Thoracic aorta (tissue), 2 donors: ENCODE measurements at places on chromosomes 2 and 18.

DNA sequence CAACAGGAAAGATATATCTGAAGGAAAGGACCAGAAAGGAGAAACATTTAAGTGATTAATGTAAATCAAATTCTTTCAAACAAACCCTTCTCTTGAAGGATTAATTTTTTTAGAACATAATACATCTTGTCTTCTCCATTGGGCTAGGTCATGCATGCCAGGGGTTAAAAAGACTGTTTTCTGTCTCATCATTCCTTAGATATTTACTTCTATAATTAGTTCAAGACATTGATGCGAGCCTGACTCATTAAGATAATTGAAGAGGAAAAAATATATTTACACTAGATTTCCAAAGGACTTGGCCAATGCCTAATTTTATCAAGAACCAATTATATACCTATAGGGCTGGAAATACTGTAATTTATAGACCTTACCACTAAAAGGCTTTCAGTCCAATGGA lies 166.6 kb upstream of the SETBP1 start:
- H3K4me1 ChIP-seq = no peaks in the 10 kb centered on the region
- no peaks in the 10 kb centered on the region for H3K36me3 ChIP-seq
- no peaks in the 10 kb centered on the region for H3K27me3 ChIP-seq

GRCh38 chr18:79590191-79591031 lies 89.2 kb upstream of the CTDP1 start:
- H3K4me3 ChIP-seq = no peak overlapping the region
- no peaks in the 10 kb centered on the region for H3K27me3 ChIP-seq
- peaks cover 43% of the 10 kb centered on the region for H3K4me1 ChIP-seq
- peak overlapping the region; percentile 97 for H3K27ac ChIP-seq
- DNase-seq = no peak

DNA sequence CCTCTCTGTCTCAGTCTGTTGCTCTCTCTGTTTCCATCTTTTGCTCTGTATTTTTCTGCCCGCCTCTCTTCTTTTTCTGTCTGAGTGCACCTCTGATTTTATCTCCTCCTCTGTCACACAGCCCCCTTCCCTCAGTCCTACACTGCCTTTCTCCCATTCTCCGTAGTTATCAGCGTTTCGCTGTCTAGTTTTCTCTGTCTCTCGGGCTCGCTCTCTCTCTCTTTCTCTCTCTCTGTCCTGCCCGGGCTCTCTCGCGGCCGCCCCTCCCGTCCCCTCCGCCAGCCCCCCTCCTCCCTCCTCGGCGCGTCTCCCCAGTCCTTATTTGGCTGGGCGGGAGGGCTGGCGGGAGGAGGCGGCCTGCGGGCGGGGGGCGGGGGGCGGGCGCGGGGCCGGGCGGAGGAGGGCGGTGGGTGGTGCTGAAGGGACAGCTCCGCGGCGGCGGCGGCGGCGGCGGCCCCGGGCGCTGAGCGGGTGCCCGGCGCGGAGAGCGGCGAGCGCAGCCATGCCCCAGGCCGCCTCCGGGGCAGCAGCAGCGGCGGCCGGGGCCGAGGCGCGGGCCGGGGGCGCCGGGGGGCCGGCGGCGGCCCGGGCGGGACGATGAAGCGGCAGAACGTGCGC lies at the start of gene KCNK3:
KCNK3 (plus strand) TSS at position 444 of the 618 bp plus-strand sequence; CDS start at position 598, 154 bp downstream.
- no peaks in the 10 kb centered on the region for H3K36me3 ChIP-seq
- DNase-seq = peak; percentile 56
- peak within 1 kb of the TSS; percentile 74 for H3K4me3 ChIP-seq
- no peaks in the 10 kb centered on the region for H3K27me3 ChIP-seq
- H3K27ac ChIP-seq = peak within 1 kb of the TSS; percentile 93
- H3K4me1 ChIP-seq = peaks cover 62% of the 10 kb centered on the region

DNA sequence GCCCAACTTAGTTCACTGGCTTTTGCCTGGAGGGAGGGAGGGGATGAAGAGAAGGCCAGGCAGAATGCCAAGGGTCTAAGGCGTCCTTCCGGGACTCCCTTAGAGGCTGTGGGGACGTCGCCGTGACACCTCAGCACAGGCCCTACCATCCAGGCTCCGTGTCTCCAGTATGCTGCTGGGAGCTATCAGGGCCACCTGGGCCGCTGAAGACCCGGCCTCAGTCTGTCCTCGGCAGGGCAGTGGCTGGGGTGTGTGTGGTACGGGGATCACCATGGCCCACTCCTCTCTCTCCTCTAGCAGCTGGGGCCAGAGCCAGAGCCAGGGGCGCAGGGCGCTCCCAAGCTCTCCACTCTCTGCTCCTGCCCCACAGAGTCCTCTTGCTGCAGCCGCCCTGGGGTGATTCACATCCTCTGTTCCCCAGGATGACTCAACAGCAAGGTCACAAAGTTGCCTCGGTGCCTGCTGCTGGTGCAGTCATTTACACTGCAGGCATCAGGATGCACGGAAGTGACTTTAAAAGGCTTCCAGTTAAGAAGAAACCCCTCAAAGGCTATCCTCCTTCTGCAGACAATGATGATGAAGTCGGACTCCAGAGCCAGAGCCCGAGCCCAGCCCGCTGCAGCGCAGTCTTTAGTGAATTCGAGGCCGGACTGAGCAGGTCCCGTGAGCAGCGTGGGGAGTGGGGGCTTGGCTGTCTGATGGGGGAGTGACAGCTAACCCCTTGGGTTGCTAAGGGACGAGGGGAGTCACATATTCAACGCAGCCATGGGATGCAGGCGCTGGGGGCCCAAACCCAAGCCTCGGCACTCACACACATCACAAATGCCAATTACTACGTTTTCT lies 31.9 kb downstream of the SNORC start:
- no peak for DNase-seq
- no peaks in the 10 kb centered on the region for H3K4me1 ChIP-seq
- H3K4me3 ChIP-seq = no peak overlapping the region
- no peaks in the 10 kb centered on the region for H3K27me3 ChIP-seq

GRCh38 chr2:29561181-29561580 lies 360.2 kb downstream of the ALK start:
- no peaks in the 10 kb centered on the region for H3K4me1 ChIP-seq
- no peak overlapping the region for H3K27ac ChIP-seq
- no peaks in the 10 kb centered on the region for H3K27me3 ChIP-seq
- no peak overlapping the region for H3K4me3 ChIP-seq
- no peaks in the 10 kb centered on the region for H3K36me3 ChIP-seq

- no peaks in the 10 kb centered on the region for H3K36me3 ChIP-seq
- DNase-seq = no peak
- H3K27ac ChIP-seq = no peak overlapping the region
- no peaks in the 10 kb centered on the region for H3K27me3 ChIP-seq
- no peaks in the 10 kb centered on the region for H3K4me1 ChIP-seq
Observed at GRCh38 chr2:60536746-60537145, 16.7 kb downstream of the BCL11A start.

DNA sequence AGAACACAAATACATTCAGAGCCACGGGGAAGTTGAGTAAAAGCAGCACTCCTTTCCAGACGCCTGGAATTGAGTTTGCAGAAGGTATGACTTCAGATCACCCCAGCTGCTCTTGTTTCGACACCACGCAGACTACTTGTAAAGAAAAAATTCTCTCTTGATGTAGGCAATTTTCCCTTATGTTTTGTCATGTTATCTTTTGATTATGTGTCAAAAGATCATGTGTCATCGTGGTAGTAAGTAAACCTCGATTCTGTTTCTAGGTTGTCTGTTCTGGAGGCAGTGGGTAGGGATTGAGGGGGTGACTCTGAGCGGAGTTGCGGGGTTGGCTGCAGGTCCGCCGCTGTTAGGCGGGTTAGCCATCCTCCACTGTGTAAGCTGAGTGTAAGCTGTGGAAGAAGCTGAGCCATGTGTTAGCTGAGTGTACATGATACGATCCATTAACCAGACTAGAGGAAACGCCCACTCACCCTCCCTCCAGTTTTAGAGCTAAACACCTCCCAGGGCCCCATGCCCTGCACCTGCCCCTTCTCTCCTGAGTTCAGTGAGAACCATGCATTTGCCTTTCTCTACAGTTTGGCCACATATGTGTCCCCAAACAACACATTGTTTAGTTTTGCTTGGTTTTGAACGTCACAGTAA lies 181.8 kb downstream of the SNTG2 start:
- H3K4me3 ChIP-seq = no peak overlapping the region
- no peak overlapping the region for H3K27ac ChIP-seq
- H3K27me3 ChIP-seq = no peaks in the 10 kb centered on the region
- no peaks in the 10 kb centered on the region for H3K36me3 ChIP-seq

GRCh38 chr2:238103465-238104225 lies 3.5 kb downstream of the ESPNL start:
- no peaks in the 10 kb centered on the region for H3K27me3 ChIP-seq
- no peak overlapping the region for H3K4me3 ChIP-seq
- H3K27ac ChIP-seq = no peak overlapping the region
- H3K36me3 ChIP-seq = no peaks in the 10 kb centered on the region
- no peaks in the 10 kb centered on the region for H3K4me1 ChIP-seq

GRCh38 chr2:201348758-201349157 lies 8.4 kb downstream of the FLACC1 start:
- H3K27ac ChIP-seq = no peak overlapping the region
- H3K4me3 ChIP-seq = no peak overlapping the region
- no peak for DNase-seq
- peaks cover 15% of the 10 kb centered on the region for H3K36me3 ChIP-seq
- peaks cover 12% of the 10 kb centered on the region for H3K4me1 ChIP-seq
- no peaks in the 10 kb centered on the region for H3K27me3 ChIP-seq

GRCh38 chr2:205555566-205556230 lies 126.6 kb upstream of the NRP2 start:
- no peaks in the 10 kb centered on the region for H3K27me3 ChIP-seq
- no peak overlapping the region for H3K4me3 ChIP-seq
- DNase-seq = no peak
- no peaks in the 10 kb centered on the region for H3K4me1 ChIP-seq
- no peaks in the 10 kb centered on the region for H3K36me3 ChIP-seq

DNA sequence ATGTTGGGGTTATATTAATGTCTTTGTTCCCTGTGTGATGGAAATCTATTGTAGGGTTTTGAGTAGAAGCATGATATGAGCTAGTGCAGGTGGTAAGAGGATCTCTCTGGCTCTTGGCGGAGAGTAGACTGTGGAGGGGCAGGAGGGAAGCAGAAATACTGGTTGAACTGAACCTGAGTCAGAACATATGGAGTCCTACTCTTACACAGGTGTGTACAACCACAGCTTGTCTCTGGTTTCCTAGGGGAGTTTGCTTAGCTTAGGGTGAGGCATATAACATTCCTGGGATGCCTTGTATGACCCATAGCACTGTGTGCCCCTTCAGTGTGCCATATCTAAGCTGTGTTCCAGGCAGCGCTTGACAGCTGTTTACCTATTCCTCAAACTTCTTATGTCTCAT lies 97.3 kb upstream of the GCFC2 start:
- no peaks in the 10 kb centered on the region for H3K27me3 ChIP-seq
- no peak overlapping the region for H3K4me3 ChIP-seq
- no peaks in the 10 kb centered on the region for H3K4me1 ChIP-seq
- no peak overlapping the region for H3K27ac ChIP-seq
- DNase-seq = no peak
- no peaks in the 10 kb centered on the region for H3K36me3 ChIP-seq

DNA sequence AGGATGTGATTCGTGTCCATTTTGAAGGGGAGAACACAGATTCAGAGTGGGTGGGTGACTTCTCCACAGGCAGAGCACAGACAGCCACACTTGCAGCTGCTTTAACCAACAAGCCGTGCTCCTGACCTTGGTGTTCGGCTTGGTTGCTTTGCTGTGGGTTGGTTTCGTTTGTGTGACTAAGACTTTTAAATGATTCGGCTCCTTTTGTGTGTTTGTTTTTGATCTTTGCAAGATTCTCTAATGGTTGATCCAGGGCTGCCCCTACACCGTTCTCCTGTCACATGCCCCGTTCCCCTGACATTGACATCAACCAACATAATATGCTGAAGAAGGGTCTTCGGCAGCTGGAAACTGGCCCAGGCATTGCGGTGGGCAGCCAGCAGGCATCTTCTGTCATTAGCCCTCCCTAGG lies 95.9 kb upstream of the MBOAT2 start:
- no peak for DNase-seq
- no peaks in the 10 kb centered on the region for H3K27me3 ChIP-seq
- H3K4me1 ChIP-seq = no peaks in the 10 kb centered on the region
- H3K4me3 ChIP-seq = no peak overlapping the region

DNA sequence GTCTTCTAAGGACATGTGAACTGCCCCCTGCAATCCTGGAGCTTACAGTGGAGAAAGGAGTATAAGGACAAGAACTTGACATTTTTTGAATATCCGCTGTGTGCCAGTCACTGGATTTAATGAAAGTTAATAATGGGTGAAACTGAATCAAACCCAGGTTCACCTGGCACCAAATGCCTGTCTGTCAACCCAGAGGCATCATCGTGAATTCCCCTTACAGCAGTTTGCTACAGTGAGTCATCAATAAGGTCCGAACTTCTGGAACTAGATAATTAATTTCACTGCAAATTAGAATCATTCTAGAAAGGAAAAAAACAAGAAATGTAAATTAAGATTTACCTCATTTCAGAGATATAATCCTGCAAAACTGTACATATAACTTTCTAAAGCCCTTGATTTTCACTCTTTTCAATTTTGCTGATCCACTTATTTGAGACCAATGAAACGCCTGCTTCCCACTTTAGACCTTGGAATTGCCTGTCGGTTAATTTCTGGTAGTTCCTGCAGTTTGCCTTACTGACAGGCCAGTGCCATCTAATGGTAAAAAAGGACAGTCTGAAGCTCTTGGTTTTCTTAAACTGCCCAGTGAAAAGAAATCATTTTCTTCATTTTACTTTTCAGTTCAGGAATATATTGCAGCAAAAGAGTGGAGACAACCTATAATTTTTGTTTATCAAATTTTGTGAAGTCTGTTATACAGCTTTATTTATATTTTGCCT lies 8.2 kb downstream of the DSG2 start:
- H3K4me1 ChIP-seq = no peaks in the 10 kb centered on the region
- no peak for DNase-seq
- no peaks in the 10 kb centered on the region for H3K27me3 ChIP-seq
- no peak overlapping the region for H3K27ac ChIP-seq
- no peak overlapping the region for H3K4me3 ChIP-seq
- H3K36me3 ChIP-seq = no peaks in the 10 kb centered on the region

DNA sequence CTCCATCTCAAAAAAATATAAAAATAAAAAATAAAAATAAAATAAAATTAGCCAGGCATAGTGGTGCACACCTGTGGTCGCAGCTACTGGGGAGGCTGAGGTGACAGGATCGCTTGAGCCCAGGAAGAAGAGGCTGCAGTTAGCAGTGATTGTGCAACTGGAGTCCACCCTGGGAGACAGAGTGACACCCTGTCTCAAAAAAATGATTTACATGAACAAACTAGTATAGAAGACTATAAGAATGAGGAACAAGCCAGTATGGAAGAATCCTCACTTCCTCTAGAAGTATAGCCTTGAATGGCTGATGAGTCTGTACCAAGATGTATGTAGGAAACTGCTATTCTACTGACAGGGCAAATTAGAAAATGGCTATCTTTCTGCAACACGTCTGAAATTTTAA lies 10.9 kb downstream of the YES1 start:
- H3K27ac ChIP-seq = no peak overlapping the region
- H3K4me1 ChIP-seq = peaks cover 13% of the 10 kb centered on the region
- DNase-seq = no peak
- H3K4me3 ChIP-seq = no peak overlapping the region
- H3K27me3 ChIP-seq = no peaks in the 10 kb centered on the region
- no peaks in the 10 kb centered on the region for H3K36me3 ChIP-seq

GRCh38 chr2:132477962-132478361 lies 61.4 kb downstream of the GPR39 start:
- no peaks in the 10 kb centered on the region for H3K36me3 ChIP-seq
- no peak overlapping the region for H3K27ac ChIP-seq
- no peak for DNase-seq
- no peaks in the 10 kb centered on the region for H3K27me3 ChIP-seq
- H3K4me1 ChIP-seq = no peaks in the 10 kb centered on the region
- H3K4me3 ChIP-seq = no peak overlapping the region

- H3K27ac ChIP-seq = no peak overlapping the region
- peaks cover 3% of the 10 kb centered on the region for H3K36me3 ChIP-seq
- H3K27me3 ChIP-seq = no peaks in the 10 kb centered on the region
Observed at GRCh38 chr2:202529389-202529788, 105.4 kb upstream of the FAM117B start.

GRCh38 chr2:120305296-120305695 lies 40.6 kb upstream of the INHBB start:
- no peak overlapping the region for H3K27ac ChIP-seq
- H3K4me1 ChIP-seq = no peaks in the 10 kb centered on the region
- no peaks in the 10 kb centered on the region for H3K27me3 ChIP-seq
- no peak for DNase-seq
- H3K36me3 ChIP-seq = peaks cover 2% of the 10 kb centered on the region
